Vein endothelial cell (primary cell): ENCODE measurements at places on chromosomes 4 and X. TPM values are rescaled to one million over a fixed set of nuclear protein-coding genes. Genes with fewer than 3 reads are reported as not detected.

CENPVL2 gene
- not detected in 2 replicates for total RNA-seq

CPE gene
- total RNA-seq: 4.6 and 10.2 TPM in 2 replicates

SYTL5 gene
- total RNA-seq: under 0.01 and 0.10 TPM in 2 replicates

VCX2 gene
- not detected in 2 replicates for total RNA-seq

NXF2B gene
- total RNA-seq: not detected in 2 replicates

GATA1 gene
- total RNA-seq: not detected in 2 replicates

FREM3 gene
- under 0.01 and 0.19 TPM in 2 replicates for total RNA-seq

MAGEA8 gene
- total RNA-seq: not detected in 2 replicates

MMRN1 gene
- total RNA-seq: 889 and 1,432 TPM in 2 replicates
